ENCODE measurements at places on chromosomes 3 and 15.

DNA sequence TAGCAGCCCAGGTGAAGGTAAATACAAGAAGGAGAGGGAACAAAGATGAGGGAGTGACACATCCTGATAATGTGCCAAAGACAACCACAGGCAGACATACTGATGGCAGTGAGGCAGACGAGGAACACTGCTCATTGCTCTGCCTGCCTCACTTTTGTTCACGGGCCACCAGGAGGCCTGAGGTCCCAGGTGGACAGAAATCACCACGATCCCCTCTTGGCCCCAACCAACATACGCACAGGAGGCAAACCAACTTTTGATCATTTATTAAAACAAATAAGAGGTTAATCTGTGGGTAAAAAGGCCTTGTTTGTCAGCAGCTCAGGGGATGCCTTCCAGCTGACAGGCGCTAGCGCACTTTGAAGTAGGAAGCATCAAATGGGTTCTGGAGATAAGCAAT is 4.2 kb downstream of the ALG1L2 start:
- DNase-seq = no peak

DNA sequence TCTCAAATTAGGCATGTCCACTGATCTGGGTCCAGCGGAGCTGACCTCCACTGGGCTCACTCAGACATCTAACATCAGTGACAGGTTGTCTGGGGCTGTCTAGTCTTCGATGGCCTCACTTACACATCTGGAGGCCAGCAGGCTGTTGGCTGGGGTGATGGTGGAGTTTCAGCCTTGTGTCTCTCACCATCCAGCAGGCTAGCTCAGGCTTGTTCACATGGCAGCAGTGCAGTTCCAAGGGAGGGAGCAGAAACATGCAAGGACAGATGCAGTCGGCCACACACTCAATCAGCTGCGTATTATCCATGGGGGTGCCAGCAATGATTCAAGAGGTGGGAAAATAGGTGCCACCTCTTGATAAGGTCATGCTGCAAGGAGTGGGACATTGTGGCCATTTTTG is 292.5 kb downstream of the SHQ1 start:
- no peak for DNase-seq

DNA sequence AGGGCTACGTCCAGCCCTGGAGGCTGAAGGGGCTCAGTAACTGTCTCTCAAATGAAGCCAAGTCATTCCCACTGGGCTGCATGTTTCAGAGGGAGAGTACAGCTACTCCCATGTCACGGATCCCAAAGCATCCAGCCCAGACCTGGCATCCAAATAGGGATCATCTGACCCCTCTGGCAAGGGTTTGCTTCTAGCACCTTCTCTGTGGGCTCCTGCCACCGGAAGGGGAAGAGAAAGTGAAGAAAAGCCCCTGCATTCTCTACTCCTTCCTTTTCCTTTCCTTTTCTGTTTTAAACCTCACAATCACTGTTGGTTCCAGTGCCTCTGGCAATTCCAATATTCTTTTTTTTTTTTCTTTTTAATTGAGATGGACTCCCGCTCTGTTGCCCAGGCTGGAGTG is 64.5 kb upstream of the CTSH start:
- DNase-seq = no peak

DNA sequence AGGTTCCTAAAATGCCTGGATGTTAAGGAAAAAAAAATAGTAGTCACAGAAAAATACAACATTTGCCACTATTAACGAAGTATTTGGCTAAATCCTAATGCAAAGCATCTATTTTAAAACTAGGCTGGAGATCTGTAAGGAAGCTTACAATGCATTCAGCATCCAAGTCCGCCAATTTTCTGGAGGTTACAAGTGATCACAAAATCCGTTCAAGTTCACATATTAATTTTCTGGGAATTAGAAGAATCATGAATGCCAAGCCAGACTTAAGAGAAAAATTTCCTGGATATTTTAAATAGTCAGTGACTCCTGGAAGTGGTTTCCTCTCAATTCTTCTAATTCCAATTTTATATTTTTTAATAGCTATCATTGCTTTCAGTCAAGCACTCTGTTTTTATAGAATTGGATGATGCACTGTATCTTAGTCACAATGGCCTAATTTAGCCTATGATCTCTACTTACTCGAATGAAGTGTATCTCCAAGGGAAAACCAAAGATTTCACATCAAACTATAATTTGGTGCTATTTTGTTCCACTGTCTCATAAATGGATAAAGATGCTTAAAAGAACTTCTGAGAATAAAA is 60.4 kb downstream of the P3H2 start:
- no peak for DNase-seq

DNA sequence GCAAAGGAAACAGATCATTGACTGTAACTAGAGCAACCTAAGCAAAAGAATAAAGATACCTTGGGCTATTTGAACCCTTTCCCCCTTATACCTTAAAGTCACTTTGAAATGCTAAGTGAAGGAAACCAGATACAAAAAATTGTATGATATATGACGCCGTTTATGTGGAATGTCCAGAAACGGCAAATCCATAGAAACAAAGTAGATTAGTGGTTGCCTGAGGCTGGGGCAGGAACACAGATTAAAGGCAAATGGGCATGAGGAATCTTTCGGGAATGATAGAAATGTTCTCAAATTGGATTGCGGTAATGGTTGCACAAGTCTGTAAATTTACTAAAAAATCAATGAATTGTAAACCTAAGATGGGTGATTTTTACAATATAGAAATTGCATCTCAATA is 160.1 kb upstream of the CCDC54 start:
- DNase-seq = no peak

DNA sequence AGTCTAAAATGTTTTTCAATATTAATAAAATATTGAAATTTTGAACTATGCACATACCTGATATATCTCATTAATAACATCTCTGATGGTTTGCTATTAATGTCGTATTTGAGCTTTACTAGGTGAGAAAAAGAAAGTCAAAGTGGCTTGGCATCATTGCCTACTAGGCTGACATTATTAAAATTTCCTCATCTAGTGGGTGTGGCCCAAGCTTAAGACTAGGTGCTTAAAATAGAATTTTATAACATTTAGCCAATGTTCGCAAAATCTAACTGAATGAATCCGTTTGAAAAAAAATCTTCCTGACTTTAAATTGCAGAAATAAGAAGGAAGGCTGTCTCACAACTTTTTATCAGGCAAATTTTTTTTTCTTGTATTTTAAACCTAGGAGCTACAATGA is 46.1 kb downstream of the ABI3BP start:
- DNase-seq = no peak

DNA sequence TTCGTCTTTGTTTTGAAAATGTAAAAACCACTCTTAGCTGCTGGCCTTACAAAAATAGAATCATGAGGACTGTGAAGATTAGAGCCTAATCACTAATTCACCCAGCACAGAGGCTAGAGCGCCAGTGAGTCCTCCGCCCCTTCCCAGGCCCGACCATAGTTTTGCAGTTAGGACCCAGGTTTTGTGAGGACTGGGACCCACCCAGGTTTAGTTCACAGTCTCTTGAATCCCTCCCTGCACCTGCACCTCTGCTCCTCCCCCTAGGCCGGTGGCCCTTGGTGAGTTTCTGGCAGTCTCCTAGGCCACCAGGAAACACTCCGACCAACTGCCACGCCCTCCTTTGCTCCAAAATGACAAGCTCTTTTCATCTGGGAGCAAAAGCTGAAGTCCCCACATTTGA is 136.0 kb upstream of the CCDC54 start:
- DNase-seq = no peak

GRCh38 chr15:48541341-48542278 is 103.9 kb downstream of the FBN1 start:
- DNase-seq = no peak

- no peak for DNase-seq
These were observed 28.6 kb upstream of the ANKDD1A start for GRCh38 chr15:64883100-64883581.

DNA sequence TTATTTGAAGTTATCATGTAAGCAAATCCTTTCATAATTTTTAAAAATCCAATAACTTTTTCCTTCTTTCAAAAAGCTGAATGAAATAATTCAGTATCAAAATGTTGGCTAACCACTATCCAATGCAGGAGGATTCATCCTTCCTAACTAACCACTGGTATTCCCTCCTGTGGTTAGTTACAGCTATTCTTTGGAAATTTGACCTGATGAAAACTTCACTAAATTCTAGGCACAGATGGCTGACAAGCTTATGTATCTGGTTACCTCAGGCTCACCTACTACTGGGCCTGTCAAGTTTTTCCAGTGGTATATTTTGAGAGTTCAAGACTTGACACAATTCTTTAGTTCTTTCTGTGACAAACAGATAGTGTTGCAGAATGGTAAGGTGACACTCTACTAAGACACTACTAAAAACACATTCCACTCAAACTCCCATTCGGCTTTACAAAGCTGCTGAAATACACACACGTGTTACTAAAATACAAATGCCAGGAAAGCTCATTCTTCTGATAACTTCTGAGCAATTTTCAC is 15.8 kb downstream of the NPTN start:
- no peak for DNase-seq

DNA sequence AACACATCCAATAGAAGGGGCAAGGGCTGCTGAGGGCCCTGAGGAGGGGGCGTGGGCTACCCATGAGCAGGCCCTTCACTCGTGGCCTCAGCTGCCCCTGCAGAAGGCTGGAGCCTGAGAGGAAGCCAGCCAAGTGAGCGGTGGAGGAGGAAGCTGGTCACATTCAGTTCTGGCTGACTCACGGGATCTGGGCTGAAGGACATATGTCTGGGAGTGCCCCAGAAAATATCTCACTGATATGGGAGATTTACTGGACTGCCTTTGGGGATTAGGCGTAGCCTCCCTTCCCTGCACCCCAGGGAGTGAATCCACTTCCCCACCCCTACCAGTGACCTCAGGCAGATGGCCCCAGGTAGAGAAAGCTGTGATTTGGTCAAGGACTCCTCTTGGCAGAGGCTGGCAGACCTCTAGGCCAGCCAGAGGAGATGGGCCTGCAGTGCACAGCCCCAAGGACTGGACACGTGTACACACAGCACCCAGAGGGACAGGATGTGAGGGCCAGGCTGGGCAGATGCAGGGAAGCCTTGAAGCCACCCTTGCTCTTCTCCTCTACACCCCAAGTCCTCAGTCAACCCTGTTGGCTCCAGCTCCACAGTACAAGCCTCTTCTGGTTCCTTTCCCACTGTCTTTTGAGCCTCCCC is 14.2 kb upstream of the ANKDD1A start:
- DNase-seq = no peak

DNA sequence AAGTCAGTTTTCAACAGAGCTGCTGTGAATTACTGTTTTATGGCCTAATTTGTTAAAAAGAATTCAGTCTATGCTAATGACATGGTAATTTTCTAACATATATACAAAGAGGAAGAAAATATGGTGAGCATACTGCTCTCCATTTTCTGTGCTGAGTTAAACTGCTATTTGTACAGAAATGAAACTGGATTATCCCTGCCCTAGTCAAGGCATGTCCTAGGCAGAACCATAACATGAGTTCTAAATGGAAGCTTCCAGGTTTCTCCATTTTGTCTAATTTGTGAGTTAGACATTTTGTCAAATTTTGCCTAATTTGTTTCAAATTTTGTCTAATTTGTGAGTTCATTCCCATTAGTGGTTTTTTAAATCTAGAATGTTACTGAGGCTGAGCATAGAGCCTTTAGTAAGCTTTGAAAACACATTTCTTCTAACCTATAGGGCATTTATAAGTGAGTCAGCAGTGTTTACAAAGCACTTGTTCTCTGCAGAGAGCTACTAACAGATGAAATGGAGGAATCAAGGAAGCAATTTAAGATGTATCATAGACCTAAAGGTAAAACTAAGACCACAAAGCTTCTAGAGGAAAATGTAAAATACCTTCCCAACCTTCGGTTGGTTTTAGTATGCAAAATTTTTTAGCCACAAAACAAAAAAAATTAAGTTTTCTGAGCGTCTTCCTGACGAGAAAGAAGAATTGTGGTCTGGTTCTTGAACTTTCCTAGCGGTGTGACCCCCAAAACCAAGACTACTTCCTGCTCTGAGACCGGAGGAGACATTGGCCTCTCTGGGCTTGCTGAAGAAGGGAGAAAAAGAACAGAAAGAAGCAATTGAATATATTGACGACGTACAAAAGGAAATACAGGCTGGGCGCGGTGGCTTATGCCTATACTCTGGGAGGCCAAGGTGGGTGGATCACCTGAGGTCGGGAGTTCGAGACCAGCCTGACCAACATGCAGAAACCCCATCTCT is 9.8 kb downstream of the P2RY14 start:
- peak; percentile 35 for DNase-seq

GRCh38 chr3:45318689-45319088 is 69.7 kb upstream of the LARS2 start:
- DNase-seq = no peak

DNA sequence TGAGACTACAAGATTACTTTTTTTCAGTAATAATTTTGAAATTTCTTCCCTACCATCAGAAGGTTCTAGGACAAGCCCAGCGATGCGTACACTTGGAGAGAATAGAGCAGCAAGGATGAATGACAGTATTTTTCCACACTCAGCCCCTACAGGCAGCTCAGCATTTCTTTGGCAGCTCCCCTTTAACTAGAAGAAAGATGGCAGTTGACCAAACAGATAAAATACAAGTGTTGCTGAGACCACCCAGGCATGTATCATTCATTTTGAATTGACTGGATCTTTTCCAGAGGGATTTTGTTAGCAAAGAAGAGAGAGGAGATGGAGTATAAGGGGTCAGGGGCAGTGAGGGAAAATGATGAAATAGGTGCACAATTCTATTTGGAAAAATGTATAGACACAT is 761.3 kb downstream of the AGBL1 start:
- DNase-seq = no peak

- DNase-seq = no peak
These were observed 36.2 kb upstream of the FLNB start for GRCh38 chr3:57971975-57972374.

GRCh38 chr3:171898192-171898591 is 55.0 kb downstream of the TMEM212 start:
- no peak for DNase-seq

GRCh38 chr15:60328852-60329443 is 68.8 kb downstream of the ANXA2 start:
- DNase-seq = no peak

All from activated T-helper 2 cell treated with anti-CD3 and anti-CD28 coated beads, Interferon-gamma antibody, Interleukin-2, Interleukin-4, amounts not matched to agents 10 μg/mL and 5 μg/mL and 100 μg/mL, durations not matched to agents 14 hours and 24 hours and 36 hours (primary cell).